ENCODE measurements at places on chromosomes 2 and 18.
A peak's percentile ranks its signal among the peaks of the same experiment; 100 is the strongest.

DNA sequence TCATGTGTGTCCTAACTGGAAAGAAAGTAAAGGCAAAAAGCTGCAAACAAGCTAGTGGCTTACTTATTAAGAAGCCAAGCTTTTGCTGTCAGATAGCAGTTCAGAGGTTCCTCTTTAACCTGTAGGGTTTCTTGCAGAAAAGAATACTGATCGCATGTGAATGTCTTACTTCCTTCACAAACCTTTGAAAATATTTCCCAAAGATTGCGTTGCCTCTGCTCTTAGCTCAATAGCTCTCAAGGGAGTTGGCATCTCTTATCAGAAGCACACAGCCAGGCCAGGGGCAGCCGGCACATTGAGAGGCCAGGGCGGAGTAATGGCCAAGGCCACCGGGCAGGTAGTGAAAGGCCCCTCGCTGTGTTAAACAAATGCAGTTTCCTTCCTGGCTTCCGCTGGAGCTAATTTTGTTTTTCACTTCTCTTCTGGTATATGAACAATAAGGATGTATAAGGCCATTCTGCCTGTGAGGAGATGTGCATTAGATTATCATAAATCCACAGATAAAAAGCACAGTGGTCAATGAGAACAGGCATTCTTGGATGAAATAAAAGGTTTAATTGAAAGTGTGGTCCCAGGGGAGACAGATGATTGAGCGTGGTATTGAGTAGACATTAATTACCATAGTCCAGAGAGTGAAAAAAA is 542.4 kb upstream of the NRP2 start:
- DNase-seq, result no peak

GRCh38 chr2:8022908-8023640 is 658.8 kb upstream of the ID2 start:
- no peak for DNase-seq

GRCh38 chr2:146806364-146807005 is 1038.3 kb upstream of the ACVR2A start:
- peak; percentile 75 for DNase-seq

GRCh38 chr18:45837283-45838070 is 12.0 kb downstream of the SIGLEC15 start:
- peak; percentile 59 for DNase-seq

DNA sequence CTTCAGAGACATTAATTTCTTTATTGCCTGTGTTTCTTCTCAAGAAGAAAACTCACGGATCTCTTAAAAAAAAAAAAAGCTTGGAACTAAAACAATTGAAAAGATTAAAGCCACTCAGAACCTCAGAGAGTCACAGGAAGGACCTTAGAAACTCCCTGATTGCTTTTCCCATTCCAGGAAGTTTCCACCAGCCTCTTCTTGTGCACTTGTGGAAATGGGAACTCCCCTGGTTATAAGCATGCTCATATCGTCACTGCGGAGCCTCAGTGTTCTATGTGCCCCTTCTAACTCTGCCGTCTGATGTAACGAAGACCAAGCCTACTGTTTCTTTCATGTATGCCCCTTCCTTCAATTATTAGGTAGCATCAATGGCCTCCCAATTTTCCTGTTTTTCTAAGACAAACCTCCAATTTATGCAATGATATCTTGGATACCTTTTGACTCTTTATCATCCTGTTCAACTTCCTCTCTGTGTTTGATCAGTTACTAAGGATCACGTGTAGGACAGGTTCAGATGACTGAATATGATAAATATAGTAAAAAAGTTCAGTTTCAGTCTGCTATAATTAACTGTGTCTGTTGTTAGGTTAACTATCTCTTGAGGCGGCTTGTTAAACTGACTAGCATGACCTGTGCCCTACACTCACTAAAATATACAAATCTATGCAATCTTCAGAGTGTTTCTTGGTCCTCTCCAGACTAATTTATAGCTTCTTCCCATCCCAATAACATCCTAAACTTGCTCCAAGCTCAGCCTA is 593.7 kb upstream of the CHAC2 start:
- DNase-seq, result no peak

DNA sequence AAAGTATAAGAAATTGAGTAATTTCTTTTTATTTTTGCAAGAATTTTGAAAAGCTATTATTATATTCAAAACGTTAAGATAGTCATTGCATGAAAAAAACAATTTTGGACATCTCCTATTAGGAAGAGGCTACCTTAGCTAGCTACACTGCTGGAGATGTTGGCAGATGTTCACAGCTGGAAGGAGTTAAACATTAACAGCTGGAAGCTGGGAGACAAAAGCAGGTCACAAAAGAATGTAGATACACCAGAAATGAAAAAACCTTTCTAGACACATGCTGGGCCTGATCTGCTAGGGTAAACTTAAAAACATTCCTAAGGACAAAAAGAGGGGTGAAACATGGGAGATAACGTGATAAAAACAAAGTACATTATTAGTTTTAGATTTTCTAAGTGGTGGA is 84.4 kb downstream of the SESTD1 start:
- no peak for DNase-seq

Data from fibroblast of skin of right biceps (primary cell).